ENCODE measurements at places on chromosomes 3 and 15.

GRCh38 chr15:101657968-101658784, 6.0 kb upstream of the TM2D3 start:
- DNase-seq = no peak

- DNase-seq = no peak
Measured at GRCh38 chr3:123803521-123803920, 80.6 kb downstream of the MYLK start.

DNA sequence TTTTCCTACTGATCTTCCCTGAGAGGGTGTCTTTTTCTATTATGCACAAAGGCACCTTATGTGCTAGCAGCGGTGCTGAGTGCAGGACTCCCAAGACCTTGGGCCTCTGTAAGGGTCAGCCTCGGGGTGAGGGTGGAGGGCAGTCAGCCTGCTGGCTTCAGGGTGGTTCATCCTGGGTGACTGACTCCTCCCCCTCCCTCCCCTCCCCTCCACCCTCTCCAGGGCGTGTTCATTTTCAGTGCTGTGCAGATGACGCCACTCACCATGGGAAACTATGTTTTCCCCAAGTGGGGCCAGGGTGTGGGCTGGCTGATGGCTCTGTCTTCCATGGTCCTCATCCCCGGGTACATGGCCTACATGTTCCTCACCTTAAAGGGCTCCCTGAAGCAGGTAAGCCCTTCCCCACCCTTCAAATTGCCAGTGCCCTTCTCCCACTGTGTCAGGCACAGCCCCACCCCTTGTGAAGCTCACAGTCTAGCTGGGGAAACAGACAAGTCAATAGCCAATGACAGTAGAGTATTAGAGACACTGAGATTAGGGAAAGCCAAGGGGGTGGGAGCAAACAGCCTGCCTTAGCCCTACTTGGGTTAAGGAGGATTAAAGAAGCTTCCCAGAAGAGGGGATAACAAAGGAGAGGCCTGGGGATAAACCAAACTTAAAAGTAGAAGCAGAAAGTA, 41.9 kb downstream of the SLC6A1 start:
- no peak for DNase-seq

GRCh38 chr15:49458145-49458544, 35.1 kb downstream of the FGF7 start:
- no peak for DNase-seq

GRCh38 chr3:39216176-39216790, 23.9 kb upstream of the XIRP1 start:
- no peak for DNase-seq

DNA sequence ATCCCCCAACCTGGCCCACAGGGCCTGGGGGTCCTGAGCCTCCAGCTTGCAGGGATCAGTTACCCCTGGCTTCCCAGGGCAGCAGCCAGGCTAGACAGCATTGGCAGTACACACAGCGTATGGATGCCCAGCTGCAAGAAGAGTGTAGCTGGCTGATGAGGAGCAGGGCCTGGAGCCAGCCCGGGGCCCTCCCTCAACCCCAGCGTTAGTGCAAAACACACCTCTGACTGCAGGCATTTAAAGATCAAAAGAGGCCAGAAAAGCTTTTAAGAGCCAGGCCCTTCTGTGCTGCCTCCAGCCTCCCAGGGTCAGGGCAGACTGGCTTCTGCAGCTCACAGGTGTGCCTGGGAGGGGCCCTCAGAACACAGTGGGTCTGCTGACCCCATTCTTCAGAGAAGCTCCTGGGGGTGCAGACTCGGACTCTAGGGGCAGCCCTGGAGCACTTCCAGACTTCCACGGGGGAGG, 110.6 kb downstream of the ETFA start:
- no peak for DNase-seq

DNA sequence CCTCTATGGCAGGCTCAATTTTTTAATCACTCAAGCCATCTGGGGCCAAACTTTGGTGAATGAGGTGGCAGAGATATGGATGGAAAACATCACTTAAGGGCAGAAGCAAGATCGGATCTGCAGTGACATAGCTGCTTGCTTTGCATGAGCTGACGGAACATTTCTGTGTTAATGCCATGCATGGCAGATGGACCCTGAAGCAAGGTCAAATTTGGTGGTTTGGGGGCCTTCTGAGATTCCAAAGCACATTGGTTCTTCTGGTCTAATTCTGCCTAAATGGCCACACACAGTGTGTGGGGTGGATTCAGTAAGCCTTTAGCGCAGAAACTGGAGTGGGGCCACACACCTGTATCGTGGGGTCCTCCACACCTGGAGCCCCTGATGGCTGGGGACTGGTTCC, 38.3 kb upstream of the BCL2L10 start:
- DNase-seq = no peak

DNA sequence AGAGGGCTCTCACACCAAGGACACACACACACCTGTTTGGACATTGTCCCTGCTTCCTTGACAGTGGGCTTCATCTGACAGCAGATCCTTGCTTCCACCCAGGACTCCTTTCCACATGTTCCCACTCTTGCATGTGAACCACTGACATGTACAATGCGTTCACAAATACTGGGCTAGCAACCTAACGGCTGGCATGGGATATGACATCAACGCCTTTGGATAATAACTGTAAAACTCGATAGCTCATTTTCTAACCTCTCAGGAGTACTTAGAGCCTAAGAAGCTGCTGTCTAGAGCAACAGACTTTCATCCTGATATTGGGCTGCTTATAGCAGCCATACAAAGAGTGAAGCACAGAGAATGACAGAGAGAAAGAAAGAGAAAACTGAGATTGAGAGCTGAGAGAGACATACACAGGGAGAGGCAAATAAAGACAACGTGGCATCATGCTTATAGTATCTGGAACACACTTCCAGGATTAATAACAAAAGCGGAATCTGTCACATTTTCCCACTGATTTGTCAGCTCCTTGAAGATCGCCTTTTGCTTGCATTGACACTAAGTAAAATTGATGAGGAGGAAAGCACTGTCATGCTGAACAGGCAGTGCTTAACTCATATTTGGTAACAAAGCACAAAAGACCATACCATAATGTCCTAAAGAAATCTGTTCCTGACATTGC, 1.7 kb downstream of the GUCA1C start:
- DNase-seq = no peak

- DNase-seq = no peak
Measured at GRCh38 chr3:74603292-74603691, 11.2 kb downstream of the CNTN3 start.

- DNase-seq = no peak
Measured at GRCh38 chr3:28575100-28575745, 226.6 kb upstream of the AZI2 start.

GRCh38 chr15:84821501-84822021, 4.4 kb downstream of the ALPK3 start:
- no peak for DNase-seq

DNA sequence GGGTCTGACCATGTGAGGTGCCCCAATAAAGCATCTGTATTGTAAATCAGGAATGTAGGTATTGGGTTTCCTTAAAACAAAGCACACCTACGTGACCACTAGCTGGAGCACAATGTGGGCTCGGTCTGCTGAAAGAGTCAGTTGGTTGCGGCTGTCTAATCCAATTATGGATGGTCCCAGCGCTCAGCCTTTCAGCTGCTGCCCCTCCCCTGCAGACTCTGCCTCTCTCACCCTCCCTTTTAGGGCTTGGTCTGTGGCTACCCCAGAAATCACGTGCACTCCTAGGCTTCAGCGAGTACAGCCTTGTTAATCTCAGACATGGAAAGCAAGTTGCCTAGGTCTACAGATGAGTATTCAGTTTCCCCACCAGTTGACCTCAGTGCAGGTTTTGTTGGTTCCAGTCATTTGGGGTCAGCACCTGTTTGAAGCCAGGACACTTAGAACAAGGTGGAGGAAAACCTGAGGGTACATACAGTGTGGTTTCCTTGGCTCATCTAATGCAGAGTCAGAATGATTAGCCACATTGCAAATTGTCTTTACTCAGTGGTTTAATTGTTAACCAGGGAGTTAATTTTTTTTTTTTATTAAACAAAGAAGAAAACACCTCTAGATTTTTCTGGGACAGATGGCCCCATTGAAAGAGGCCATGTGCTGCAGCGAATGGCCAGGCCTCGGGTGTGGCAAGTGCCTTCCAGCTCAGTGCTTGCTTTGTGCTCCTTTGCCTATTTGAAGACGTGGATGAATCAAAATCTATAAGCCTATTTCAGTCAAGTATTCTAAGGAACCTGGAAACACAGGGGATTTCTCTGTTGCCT, 137.7 kb downstream of the IGF1R start:
- no peak for DNase-seq

- DNase-seq = no peak
Measured at GRCh38 chr3:83224101-83224868, 1462.8 kb upstream of the GBE1 start.

DNA sequence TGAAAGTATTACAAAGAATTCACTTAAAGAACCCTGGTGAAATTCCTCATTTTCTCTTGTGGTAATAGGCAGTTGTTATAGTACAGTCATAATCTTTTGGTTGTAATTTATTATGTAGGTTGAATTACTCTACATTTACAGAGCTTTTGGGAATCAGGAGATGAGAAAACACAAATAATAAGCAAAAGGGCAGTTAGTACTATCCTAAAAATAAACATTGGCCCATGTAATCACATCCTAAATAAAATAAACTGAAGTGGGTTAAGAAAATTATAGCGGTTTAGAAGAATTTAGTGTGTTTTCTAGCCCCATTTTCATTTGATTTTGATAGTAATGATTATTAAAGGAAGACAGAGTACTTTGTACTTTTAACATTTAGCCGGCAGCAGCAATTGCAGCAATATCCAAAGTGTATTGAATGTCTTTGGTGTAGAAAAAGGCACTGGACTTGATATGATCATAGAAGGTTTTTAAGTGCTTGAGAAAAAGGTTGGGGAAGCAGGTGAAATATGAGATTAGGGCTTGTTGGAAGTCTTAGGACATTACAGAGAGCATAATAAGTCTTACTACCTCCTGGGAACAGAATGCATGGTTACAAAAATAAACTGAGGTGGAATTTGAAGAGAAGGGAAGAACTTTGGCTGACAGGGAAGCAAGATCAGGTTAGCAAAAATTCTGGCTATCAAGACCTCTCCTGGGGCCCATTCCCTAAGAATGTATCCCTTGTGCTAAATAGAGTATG, 79.9 kb downstream of the MBNL1 start:
- no peak for DNase-seq

GRCh38 chr15:58707397-58707796, 42.1 kb downstream of the ADAM10 start:
- DNase-seq = no peak

GRCh38 chr3:184491867-184492615, 69.5 kb upstream of the EPHB3 start:
- no peak for DNase-seq

DNA sequence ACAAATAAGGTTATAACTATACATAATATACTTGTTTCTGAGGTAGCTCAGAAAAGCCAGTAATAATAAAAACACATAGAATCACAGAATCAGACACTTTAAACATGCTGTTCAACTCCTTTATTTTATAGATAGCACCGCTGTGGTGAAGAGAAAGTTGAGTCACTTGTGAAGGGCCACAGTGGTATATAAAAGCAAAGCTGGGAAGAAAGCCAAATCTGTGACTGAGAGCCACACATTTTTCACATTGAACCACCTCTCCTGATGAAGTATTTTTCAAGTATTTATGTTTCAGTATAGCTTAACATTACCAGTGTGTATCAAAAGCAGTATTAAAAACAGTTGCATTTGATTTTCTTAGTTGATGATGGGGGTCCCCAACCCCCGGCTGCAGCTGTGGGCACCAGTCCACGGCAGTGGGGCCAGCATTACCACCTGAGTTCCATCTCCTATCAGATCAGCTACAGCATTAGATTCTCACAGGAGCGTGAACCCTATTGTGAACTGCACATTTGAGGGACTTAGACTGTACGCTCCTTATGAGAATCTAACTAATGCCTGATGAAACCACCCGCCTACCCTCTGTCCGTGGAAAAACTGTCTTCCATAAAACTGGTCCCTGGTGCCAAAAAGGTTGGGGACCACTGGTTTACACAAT, 46.2 kb downstream of the TBL1XR1 start:
- DNase-seq = no peak

DNA sequence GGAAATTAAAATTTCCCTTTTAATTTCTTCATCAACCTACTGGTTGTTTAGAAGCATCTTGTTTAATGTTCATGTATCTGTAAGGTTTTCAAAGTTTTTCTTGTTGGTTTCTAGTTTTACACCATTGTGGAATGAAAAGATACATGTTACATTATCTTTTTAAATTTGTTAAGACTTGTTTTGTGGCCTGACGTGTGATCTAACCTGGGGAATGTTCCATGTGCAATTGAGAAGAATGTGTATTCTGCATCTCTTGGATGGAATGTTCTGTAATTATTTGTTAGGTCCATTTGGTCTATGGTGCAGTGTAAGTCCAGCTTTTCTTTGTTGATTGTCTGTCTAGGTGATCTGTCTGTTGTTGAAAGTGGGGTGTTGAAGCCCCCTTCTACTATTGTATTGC, 45.7 kb downstream of the THSD4 start:
- DNase-seq = no peak

DNA sequence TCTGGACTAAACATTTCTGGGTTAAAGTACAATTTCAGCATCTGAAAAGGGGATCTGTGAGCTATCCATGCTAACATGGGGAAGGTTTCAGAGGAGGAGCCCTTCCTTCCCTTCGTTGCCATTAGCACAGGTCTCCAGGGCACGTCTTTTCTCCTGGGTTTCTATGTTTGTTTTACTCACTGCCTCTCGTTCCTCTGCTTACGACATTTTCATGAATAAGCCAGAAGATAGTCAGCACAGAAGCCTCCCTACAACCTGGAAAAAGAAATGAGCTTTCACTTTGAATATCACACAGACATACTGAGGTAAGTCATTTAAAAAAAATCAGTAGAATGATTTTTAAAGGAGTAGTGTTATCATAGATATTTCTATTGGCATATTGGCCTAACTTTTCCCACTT, 117.2 kb upstream of the KCNMB2 start:
- DNase-seq = no peak

DNA sequence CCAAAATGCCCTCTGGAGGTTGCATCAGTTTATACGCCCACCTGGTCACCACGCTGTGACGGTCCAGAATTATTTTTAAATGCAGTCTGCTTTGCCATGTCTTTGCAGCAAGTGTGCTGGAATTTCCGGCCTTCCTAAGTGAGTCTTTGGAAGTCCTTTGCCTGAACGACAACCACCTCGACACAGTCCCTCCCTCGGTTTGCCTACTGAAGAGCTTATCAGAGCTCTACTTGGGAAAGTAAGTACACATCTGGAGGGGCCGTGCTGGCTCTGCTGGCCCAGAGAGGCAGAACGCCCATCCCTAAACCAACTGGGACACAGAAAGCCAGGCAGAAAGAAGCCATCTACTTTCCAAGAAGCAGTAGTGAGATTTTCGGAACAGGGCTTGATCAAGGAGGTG, 101.8 kb downstream of the LRRK1 start:
- no peak for DNase-seq

GRCh38 chr3:197407053-197407452, 108.6 kb upstream of the DLG1 start:
- no peak for DNase-seq

- no peak for DNase-seq
Measured at GRCh38 chr3:113832477-113833164, 6.0 kb upstream of the GRAMD1C start.

- DNase-seq = no peak
Measured at GRCh38 chr3:33926998-33927605, 128.7 kb downstream of the PDCD6IP start.

All from stimulated activated CD8-positive, alpha-beta memory T cell treated with anti-CD3 and anti-CD28 coated beads, Interleukin-15, amount 100 ng/mL, for 1 hour (primary cell).